ENCODE measurements at places on chromosomes 16 and 17.

- no peak for DNase-seq
These were observed 13.8 kb downstream of the AANAT start for GRCh38 chr17:76481071-76481655.

DNA sequence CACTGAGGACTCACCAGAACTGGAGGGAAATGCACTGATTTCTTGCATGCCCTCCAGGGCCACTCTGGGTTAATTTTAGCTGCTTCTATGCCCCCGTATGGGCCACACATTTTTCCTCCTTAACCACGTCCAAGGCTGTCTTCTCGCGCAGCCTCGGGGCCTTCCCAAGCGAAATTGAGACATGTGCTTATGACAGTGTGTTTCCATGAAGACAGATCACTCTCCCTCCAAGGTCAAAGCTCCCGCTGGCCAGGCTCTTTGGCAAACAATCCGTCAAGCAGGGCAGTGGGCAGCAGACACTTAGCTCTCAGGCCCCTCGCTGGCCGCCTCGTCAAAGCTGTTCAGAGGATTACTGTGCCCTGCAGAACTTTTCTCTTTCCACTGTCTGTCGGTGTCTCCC is 243.0 kb upstream of the N4BP1 start:
- no peak for DNase-seq

GRCh38 chr17:42553866-42554249 is 1.1 kb downstream of the HSD17B1 start:
- DNase-seq: no peak

- DNase-seq: no peak
These were observed 128.9 kb upstream of the PMFBP1 start for GRCh38 chr16:72300892-72301291.

DNA sequence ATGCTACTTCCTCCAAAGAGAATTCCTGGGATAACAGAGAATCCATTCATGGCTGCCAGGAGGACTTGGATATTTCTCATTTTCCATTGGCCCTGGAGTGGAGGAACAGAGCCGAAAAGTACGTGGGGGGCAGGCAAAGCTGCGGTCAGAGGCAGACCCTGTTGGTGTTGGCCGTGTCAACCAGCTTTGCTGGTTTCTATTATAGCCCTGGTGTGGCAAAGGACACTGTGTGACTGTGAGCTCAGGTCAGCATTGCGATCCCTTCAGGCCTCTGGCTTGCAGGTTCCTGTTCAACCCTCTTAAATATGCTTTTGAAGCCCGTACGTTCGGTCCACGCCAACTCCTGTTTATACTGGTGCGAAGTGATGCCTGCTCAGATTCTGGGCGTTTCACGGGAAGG is 596.2 kb downstream of the MAF start:
- DNase-seq: no peak

- DNase-seq: no peak
These were observed 215.4 kb downstream of the CHD9NB start for GRCh38 chr16:52837251-52837650.

- DNase-seq: no peak
These were observed 8.2 kb upstream of the COL1A1 start for GRCh38 chr17:50209472-50210239.

GRCh38 chr17:79630126-79630525 is 19.3 kb upstream of the RBFOX3 start:
- no peak for DNase-seq

DNA sequence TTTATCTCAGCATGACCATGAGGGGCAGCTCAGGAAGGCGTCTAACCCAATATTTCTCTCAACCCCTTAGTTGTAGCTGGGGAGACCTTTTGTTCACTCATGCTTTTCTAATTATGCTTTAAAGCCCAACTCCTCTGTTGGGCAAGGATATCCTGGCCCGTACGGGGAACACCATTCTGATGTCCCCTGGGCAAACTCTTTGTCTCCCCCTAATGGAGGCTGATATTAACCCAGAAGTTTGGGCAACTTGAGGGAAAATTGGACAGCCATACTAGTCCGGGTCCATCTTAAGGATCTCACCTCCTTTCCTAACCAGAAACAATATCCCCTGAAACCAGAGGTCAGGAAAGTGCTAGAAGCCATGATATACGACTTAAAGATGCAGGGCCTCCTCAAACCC is 143.7 kb upstream of the COX10 start:
- DNase-seq: no peak

- no peak for DNase-seq
These were observed 2.6 kb downstream of the ARHGAP17 start for GRCh38 chr16:25012525-25012991.

DNA sequence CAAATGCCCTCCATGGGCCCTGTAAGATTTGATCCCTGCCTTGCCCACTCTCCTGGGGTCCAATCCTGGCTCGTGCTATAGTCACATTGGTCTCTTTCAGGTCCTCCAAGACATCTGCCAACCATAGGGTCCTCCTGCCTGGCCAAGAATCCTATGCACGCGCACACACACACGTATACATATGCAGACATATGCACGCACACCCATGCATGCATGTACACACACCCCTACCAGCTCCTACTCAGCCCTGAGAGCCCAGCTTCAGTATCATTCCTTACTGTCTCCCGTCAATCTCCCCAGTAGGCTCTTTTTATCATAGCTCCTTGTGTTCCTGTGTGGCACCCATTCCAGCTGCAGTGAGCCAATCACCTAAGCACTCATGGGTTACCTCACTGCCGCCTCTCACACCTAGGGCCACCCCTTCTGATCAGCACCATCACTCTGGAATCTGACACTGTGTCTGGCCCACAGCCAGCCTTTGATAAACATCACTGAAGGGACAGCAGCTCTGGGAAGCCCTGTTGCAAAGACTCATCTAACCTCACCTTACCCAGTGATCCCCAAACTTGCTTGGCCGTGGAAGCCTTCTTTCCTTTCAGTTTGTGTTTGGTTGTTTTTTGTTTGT is 7.9 kb upstream of the DNAH17 start:
- no peak for DNase-seq

DNA sequence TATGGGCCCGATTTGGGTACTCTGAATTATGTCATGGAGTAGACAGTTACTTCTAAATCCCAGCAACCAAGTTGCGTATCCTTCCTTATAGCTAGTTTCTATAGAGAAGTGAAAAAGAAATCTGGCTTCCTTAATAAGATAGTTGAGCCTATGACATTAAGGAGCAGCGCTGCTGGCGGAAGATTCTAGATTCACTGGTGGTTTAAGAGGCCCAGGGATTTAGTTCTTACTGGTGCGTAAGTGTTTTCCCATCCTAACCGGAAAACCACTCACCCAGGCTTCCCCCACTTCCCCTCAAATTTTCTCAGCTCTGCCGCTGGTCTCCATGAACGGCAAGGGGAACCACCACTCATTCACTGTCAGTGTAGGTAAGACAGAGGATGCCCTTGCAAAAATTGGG is 230.4 kb downstream of the CPPED1 start:
- DNase-seq: no peak

DNA sequence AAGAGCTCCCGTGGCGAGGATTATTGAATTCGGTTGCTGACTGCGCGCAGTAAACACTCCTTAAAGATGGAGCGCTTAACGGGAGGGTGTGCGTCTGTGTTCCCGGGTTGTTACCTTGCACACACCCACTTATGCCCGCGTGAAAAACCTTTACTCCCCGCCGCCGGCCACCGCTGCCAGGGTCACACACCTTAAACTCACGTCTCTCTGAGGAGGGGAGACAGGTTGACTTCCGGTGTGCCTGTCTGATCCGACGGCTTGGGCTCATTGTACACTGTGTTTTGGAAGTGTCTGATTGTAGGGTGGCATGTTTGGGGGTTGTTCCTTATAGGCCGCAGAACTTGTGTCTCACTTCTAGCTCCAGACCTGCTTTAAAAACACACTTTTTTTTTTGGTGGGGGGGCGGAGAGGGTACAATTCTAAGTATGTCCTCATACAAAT is 66.8 kb downstream of the KPNA2 start:
- peak; percentile 16 for DNase-seq

GRCh38 chr16:47144559-47144877 is 773 bp upstream of the NETO2 start:
- DNase-seq: no peak

DNA sequence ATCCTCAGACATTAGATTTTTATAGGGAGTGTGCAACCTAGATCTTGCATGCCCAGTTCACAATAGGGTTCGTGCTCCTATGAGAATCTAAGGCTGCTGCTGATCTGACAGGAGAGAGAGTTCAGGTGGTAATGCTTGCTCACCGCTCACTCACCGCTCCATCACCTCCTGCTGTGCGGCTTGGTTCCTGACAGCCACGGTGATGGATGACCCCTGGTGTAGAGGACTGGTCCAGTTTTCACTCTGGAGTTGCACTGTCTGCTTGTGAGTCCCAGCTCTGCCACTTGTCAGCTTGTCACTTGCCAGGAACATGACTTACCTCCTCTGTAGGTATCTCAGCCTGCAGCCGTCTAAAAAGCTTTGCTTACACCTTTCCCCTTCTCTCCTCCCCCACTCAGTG is 214.6 kb downstream of the SNX29 start:
- no peak for DNase-seq

- no peak for DNase-seq
These were observed 37.7 kb downstream of the DUSP14 start for GRCh38 chr17:37527249-37527851.

GRCh38 chr17:29585080-29585751 is 4.2 kb downstream of the GIT1 start:
- no peak for DNase-seq

DNA sequence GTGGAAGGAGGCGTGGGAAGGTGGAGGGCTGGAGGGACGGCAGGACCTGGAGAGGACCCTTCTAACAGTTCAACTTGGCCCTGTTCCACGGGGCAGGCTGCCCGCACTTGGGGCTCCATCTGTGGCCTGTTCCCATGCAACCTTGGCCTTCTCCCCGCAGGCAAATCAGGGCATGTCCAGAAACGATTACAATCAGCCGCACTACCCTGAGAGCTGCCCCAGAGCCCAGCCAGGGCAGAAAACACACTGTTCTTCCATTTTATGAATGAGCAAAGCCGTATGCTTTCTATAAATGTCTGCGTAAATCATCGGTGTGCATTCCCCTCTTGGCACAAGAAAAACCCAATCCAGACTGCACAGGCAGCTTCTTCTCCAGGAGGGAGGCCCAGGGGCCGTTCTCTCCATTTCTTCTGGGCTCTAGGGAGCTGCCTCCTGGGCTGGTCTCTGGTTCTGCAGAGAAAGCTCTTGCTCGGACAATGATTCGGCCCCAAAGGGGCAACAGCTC is 228.7 kb downstream of the SOX9 start:
- no peak for DNase-seq

DNA sequence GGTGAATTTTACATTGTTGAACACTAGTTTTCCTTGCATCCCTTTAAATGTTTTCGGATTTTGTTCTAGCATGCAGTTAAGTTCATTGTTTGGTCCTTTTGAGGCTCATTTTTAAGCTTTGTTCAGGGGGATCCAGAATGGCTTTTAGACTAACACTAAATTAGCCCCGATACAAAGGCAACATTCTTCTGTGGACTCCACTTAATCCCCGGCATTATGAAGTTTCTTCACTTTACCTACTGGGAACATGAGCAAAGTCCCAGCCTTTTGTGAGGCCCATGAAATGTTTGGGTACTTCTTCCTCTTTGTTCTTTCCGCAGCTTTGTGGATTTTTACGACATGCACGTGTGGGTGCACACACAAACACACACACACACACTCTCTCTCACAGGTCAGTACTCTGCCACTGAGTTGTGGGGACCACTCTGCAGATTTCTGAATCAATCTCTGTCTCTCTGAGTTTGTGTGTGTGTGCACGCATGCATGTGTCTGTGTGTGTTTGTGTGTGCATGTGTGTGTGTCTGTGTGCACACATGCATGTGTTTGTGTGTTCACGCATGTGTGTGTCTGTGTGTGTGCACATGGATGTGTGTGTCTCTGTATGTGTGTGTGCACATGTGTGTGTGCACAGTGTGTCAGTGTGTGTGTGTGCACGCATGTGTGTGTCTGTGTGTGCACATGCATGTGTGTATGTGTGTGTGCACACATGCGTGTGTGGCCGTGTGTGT is 240.4 kb upstream of the TNRC6C start:
- DNase-seq: no peak

DNA sequence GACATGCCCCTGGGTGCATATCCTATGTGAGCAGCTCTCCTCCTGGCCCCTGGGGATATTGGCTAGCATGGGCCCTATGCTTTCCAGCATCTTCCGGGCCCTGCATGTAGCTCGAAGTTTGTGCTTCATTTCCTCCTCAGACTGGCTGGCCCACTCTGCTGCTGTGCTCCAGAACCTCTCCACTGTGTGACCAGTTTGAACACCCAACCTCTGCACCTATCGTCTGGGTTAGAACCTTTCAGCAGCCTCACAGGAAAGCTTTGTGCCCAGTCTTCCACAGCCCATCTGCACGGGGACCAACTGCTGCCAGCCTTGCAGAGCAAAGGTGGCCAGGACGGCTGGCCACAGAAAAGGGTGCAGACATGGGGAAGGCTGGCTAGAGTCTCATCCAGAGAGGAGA is 10.2 kb upstream of the CLEC18B start:
- DNase-seq: no peak

GRCh38 chr17:75371339-75371738 is 34.1 kb downstream of the GRB2 start:
- no peak for DNase-seq

- no peak for DNase-seq
These were observed 9.5 kb downstream of the EXOC7 start for GRCh38 chr17:76094046-76094445.

DNA sequence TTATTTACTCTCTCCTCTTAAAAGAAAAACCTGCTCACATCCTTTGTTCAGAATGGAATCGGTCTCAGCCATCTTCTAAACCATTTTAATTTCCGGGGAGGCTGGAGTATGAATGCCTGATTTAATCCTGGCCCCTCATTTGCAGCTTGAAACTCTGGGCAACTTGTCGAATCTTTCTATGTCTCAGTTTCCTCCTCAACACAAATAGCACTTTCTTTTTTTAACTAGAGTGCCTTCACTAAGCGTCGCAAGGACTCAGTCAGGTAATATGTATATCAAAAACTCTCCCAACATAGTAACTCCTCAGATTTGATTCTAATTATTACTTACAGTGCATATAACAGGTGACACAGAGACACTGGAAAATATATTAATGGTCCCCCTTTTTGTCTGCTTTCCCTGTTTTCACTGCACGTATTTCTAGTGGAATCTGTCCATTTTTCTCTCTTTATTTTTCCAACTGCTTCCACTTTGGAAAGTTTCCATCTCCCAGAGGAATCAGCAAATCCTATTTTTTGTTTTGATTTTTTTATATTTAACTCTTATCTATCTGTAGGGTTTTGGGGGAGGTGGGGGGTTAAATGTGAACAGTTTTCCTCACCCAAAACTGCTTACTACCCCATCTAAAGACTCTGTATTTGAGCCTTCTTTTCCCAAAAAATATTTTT is 18.6 kb downstream of the SNN start:
- DNase-seq: no peak

DNA sequence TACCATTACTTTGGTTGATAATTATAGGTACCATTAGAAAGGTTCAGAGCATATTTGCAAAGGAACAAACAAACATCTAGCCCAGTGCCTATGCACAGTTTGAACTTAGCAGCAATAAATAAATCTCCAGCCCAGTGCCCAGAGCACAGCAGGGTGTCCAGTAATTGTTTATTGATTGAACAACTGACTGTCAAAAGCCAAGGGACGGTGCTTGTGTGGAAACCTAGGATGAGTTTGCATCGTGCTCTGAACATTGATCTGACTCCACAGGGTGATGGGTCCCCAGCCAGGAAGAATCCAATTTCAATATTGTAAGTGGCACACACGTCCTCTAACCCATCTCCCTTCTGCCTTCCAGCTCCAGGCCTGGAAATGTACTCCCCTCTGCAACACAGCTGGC is 625.5 kb upstream of the C16orf82 start:
- DNase-seq: no peak
